ENCODE measurements at places on chromosomes 11 and 22.

GRCh38 chr11:2143799-2144543, 4.8 kb upstream of the IGF2 start:
- DNase-seq = no peak

GRCh38 chr11:119470317-119471291, 47.6 kb upstream of the THY1 start:
- no peak for DNase-seq

- DNase-seq = no peak
Observed at GRCh38 chr22:46346680-46347405, 11.3 kb downstream of the TRMU start.

- DNase-seq = no peak
Observed at GRCh38 chr22:32728291-32728690, 73.2 kb upstream of the TIMP3 start.

- no peak for DNase-seq
Observed at GRCh38 chr11:121790430-121790829, 325.6 kb downstream of the BLID start.

- DNase-seq = no peak
Observed at GRCh38 chr22:31628969-31629708, 32.9 kb downstream of the PISD start.

- DNase-seq = no peak
Observed at GRCh38 chr11:76172583-76172982, 33.7 kb downstream of the WNT11 start.

All from stimulated activated CD4-positive, alpha-beta T cell treated with anti-CD3 and anti-CD28 coated beads, Interleukin-1b, Interleukin-23, amount 100 ng/mL, for 1 hour (primary cell).